ENCODE measurements at places on chromosomes 12 and 14. TPM values are rescaled to one million over a fixed set of nuclear protein-coding genes. Genes with fewer than 3 reads are reported as not detected.

OR4M1 gene
- not detected for total RNA-seq

PPP1R12A gene
- total RNA-seq = 83.8 TPM

IFNG gene
- total RNA-seq = 0.21 TPM

PLD4 gene
- 0.07 TPM for total RNA-seq

POTEG gene
- total RNA-seq = not detected

DNA sequence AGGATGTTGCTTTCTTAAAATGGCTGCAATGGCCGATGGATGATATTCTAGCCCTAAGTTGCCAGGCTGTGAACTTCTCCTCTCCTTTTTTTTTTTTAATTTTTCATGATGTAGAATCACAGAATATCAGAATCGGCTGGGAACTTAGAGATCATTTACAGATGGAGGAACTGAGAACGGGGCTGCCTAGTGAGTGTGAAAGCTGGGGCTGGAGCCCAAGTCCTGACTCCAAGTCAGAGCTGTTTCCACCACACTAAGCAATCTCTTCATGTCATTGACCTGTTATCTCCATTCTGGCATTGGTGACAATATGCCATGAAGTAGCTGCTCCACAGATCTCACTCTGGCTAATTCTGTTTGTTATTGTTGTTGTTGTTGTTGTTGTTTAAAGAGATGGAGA is 121.7 kb downstream of the SLC38A1 start:
- peaks cover 8% of the 10 kb centered on the region for H3K4me1 ChIP-seq
- H3K27ac ChIP-seq = no peak overlapping the region
- H3K27me3 ChIP-seq = no peaks in the 10 kb centered on the region

DNA sequence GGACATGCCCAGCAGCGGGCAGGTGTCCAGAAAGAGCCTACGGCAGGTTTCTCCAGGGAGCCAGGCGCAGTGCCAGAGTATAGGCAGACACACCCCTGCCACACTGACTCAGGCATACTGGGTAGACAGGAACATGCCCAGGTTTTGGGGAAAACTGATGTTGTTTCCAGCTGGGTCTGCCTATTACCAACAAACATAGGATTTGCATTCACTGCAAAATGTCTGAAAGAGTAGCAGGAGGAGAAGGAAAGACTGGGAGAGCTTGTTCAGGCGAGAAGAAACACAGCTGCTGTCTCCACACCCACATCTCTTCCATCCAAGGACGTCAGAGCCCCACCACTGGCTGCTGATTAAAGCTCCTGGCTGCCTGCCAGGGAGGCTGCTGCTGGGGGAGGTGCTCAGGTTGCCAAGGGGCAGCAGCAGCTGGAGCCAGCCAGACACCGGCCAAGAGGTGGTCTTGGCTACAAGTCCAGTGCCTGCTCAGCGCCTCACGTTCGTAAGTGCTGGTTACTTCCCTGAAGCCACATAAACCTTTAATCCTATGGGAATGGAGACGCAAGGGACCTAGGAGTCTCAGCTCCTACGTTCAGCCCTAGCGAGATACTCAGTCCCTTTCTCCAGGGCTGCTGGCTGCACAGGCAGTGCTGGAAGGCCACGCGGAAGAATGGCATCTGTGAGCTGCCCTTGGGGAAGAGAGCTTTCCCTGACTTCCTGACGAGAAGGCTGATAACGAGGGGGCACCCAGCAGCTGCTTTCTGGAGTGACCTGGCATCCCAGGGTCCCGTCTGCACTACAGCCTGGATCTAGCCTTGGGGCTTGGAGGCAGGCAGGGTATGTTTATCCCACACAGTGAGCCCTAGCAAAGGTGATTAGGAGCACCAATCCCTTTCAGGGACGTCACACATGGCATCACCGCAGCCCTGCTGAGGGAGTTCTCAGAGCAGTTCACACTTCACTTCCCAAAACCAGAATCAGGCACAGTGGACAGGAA is 58.1 kb downstream of the PLEKHG3 start:
- no peak overlapping the region for H3K27ac ChIP-seq
- peaks cover 60% of the 10 kb centered on the region for H3K4me1 ChIP-seq
- no peaks in the 10 kb centered on the region for H3K36me3 ChIP-seq
- DNase-seq = no peak

DNA sequence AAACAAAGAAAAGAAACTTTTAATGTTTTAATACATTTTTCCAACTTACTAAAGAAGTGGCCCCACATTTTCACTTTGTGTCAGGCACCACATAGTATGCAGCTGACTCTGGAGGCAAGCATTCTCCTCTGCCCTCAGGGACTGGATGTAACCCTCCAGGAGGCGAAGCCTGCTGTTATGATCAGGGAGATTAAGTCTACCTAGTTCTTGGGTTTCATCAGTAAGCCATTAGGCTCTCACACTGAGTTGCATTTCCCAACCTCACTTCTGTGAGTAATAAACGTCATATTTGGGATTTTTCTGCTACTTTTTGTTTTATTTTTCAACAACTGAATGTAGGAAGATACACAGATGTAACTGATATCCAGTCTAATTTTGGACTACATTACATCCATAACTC is 101.2 kb upstream of the LRFN5 start:
- H3K4me1 ChIP-seq = peaks cover 21% of the 10 kb centered on the region
- DNase-seq = peak; percentile 26
- H3K4me3 ChIP-seq = no peak overlapping the region

DNA sequence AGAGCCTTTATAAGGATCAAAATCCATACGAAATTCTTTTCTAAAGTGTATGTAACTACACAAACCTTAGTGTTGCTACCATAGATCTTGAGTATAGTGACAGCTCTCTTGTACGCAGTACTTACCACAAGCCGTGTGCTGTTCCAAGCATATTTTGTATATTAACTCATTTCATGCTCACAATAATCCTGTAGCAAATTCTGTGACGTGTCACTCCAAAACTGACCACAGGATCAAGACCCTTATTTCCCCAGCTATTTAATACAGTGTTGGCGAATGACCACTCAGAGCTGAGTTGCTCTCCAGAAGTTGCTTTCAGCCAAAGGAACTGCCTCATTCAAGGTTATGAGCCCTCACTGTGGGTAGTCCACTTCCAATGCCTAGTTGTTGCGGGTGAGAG is 169.8 kb downstream of the BTG1 start:
- no peak overlapping the region for H3K4me3 ChIP-seq
- no peak overlapping the region for H3K27ac ChIP-seq
- H3K27me3 ChIP-seq = no peaks in the 10 kb centered on the region
